H54 (cell line): ENCODE measurements at places on chromosomes 2 and 18.
A peak's percentile ranks its signal among the peaks of the same experiment; 100 is the strongest.

DNA sequence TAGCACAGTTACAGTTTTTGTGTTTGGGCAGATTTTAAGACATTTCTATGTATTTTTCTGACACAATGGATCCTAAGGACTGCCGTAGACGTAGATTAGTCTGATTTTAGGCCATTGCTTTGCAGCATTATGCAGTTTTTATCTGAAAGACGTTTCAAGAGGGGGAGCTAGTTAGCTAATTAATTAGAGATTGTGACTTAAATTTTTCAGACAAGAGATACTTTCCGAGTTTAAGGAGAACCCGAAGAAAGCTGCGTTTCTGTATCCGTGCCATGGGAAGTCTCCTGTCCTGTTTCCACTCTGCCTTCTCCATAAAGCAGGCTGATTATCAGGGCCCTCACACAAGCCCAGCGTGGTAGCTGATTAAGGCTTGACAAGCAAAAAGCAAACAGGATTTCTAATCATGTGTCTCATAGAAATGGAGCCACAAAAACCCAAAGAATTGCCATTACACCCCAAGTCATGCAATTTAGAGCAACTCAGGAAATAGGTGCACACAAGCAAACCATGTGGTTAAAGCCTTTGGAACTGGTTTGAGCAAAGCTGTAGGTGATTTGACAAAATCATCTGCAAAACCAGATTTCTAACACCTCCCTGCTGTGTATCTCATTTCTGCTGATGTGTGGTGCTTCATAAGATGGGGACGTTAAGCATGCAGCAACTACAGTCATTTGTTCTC is 808.1 kb downstream of the RNF144A start:
- no peak for DNase-seq

- no peak for DNase-seq
Measured at GRCh38 chr2:59084326-59084725, 843.2 kb upstream of the FANCL start.

DNA sequence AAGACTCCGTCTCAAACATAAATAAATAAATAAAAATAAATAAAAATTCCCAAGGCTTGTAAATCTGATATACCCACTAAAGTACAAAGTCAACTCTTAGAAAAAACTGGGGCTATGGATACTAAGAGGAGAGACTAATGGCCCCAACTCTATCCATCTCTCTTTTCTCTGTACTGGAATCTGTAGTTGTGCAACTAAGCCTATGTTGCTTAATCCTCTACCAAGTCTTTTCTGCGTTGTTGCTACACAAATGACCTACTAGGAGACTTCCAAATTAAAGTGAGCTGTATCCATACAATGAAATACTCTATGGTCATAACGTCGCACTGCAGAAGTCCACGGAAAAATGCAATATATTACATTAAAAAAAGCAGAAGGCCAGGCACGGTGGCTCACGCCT is 8.1 kb downstream of the MRPS5 start:
- no peak for DNase-seq

- DNase-seq = no peak
Measured at GRCh38 chr2:113966832-113967231, 76.9 kb downstream of the ACTR3 start.

GRCh38 chr18:49135877-49136276 is 185.1 kb upstream of the SMAD7 start:
- DNase-seq = no peak

GRCh38 chr2:11342551-11343367 is 1.7 kb downstream of the ROCK2 start:
- DNase-seq = peak; percentile 42

DNA sequence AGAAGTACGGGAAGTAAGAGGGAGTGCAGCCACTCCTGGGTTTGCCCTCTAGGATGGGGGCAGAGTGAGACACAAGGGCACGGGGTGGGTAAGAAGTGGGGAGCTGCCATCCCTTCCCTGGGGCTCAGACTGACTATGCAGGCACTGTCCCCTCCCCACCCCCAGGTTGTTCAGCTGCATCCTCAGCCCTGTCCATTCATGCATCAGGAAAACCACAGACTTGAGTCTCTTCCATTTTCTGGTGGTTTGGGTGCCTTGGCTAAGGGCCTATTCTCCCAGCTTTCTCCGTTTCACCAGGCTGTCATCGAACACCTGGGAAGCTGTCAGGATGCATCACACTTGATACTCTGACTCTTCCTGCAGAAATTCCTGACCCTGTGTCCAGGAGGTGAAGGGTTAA is 111.9 kb downstream of the TFCP2L1 start:
- DNase-seq = no peak

DNA sequence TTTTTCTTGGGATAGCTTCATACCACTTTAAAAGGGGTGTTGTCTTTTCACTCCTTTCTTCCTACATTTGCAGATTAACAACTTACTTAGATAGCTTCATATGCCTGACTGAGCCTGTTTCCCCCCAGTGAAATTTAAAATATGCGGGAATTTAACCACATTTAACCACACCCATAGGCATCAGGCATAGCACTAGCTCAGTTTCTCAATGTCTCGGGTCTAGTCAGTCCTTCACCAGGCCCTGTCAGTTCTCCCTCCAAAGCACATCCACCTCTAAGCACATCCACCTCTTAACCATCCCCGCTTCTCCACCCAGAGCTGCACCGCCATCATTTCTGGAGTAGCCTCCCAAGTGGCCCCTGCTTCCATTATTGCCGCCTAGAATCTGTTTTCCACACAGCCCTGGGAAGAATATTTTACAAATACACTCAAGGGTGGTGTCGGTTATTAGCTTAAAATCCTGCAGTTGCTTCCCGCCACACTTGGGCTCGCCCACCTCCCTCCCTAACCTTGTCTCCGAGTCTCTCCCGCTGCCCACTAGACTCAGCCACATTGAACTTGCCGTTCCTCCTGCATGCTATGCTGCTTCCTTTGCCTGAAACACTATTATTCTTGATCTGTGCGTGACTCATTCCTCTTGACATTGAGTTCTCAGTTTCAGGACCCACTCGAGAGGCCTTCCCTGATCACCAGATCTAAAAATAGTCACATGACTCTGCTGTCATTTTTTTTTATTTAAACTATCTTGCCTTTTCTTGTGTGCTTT is 68.3 kb downstream of the SPTBN1 start:
- DNase-seq = peak; percentile 59

DNA sequence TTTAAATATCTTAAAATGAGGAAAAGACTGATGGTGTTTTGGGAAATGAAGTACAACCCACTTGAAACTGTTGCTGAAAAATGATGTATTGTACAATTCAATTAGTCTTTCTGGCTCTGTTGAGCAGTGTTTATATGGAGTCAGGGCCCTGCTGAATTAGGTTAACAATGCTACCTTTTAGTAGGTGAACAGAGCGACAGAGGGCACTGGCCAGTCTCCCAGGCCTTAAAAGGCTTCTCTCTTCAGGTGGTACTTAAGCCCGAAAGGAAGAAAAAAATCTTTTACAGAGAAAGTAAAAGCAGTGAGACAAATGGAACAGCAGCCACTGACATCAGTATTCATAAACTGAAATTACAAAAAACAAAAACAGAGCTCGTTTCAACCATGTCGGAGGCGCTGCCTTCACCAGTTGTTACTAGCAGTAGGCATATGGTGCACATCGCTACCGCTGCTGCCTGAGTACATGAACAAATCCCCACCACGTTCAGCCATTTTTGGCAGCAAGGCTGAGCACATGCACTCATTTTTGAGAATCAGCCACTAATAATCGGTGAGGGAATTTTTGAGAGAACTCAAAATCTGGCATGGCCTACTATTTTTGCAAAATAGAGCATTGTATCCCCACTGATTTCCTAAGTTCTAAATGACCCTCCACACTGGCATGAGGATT is 91.8 kb downstream of the PLEKHM3 start:
- no peak for DNase-seq

DNA sequence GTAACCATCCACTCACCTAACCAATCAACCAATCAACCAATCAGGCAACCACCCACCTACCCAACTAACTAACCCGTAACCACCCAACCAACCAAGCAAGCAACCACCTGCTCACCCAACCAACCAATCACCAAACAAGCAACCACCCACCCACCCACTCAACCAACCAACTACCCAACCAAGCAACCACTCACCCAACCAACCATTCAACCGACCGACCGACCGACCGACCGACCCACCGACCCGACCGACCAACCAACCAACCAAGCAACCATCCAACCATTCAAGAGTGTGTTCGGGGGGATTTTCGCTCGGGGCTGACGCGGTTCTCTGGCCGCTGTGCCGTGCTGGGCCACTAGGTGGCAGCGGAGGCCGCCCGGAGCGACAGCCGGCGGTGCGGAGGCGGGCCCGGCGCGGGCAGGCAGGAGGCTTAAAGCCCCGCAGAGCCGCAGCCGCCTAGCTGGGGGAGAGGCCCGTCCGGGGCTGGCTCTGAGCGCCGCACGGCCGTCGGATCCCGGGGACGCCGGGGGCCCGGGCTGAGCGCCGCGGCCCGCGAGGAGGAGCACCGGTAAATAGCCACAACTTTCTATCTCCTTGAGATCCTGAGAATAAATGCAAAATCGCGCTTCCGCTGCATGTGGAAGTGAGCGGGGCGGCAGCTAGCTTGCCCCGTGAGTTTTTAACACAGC is at the start of gene MC5R:
Gene MC5R, plus strand, starts transcription at position 443 of the 689 bp plus-strand sequence. CDS start 1,617 bp downstream, outside the sequence.
- peak; percentile 68 for DNase-seq

- DNase-seq = no peak
Measured at GRCh38 chr18:4256766-4257417, 198.2 kb downstream of the DLGAP1 start.

- no peak for DNase-seq
Measured at GRCh38 chr2:16184945-16185660, 244.8 kb downstream of the MYCN start.

DNA sequence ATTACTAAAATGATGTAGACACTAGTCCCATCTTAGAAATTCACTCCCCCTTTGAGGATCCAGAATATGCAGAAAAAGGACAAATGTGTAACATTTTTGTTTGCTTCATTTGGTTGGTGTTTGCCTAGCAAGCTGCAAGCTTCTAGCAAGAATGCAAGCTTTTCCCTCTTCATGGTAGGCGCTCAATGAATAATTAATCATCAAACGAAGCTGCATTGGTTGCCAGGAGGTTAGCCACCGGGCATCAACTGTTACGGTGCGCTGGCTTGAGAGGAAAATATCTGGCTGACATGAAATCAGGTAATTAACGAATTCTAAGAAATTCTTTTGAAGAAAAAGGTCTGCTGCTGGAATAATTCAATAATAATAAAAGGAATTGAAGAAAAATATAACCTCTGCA is 341.0 kb upstream of the KYNU start:
- no peak for DNase-seq
